ENCODE measurements at places on chromosomes 12 and 14. TPM values are rescaled to one million over a fixed set of nuclear protein-coding genes. Genes with fewer than 3 reads are reported as not detected.

The AQP2 gene
- polyA plus RNA-seq: not detected

GRCh38 chr14:25488961-25489360, 439.0 kb upstream of the STXBP6 start:
- peak; percentile 41 for DNase-seq

GRCh38 chr14:62796431-62796830, 248.8 kb downstream of the KCNH5 start:
- DNase-seq: no peak

DNA sequence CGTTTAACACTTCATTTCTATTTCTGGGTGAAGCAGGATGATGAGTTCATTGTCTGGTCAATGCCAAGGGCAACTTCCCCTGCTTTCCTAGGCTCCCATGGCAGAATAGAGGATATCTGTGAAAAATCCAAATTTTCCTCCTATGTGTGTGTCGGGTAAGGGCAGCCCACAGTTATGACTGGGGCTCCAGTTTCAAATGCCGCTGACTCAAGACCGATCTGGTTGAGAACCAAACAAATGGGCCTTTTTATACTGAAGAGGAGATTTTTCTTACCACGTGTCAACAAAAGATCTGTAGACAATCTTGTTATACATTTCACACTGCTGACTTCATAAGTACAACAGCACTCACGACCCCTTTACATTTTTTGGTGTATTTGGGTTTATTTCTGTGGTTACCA, 120.8 kb downstream of the CHST11 start:
- DNase-seq: no peak

- DNase-seq: no peak
Observed at GRCh38 chr12:57927086-57927485, 14.3 kb upstream of the ATP23 start.

DNA sequence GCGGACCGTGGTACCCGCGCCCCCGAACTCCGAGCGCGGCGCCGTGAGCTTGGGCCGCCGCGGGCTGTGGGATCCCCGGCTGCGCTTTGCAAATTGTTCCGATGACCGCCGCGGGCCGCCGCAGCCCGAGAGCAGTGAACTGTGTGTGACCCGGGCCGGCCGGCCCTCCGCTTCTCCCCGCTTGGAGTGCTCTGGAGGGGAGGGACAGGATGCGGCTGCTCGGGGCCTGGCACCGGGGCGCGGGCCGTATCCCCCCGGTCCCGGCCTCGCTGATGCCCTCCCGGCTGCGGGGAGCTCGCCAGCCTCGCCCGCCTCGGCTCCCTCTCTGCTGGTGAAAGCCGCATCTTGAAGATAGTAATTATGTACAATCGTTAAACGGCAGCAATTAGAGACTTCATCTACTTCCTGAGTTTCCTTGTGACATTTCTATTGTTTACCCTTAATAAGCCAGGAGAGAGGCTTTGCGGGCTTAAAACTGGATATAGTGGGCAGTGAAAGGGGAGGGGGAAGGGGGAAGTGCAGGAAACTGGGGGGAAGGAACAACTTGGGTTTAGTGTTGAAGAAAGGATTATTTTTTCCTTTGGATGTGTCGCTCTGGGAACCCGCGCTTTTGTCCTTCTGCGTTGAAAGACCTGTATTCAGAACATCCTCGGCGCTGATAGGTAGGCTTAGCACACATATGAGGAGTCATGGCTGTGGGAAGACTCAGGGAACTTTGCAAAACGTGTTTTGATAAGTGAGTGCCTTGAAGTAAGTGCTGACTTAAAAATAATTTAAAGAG, 1.2 kb downstream of the PELI2 start:
- DNase-seq: peak; percentile 56

Measured in muscle of arm (tissue), 14 donors.